Spinal cord (tissue), 10 donors: ENCODE measurements at places on chromosomes 11 and 22. TPM values are rescaled to one million over a fixed set of nuclear protein-coding genes. Genes with fewer than 3 reads are reported as not detected.

The KIRREL3 gene
- 10.0 TPM for total RNA-seq

The TMEM151A gene
- 8.0 TPM for total RNA-seq

DNA sequence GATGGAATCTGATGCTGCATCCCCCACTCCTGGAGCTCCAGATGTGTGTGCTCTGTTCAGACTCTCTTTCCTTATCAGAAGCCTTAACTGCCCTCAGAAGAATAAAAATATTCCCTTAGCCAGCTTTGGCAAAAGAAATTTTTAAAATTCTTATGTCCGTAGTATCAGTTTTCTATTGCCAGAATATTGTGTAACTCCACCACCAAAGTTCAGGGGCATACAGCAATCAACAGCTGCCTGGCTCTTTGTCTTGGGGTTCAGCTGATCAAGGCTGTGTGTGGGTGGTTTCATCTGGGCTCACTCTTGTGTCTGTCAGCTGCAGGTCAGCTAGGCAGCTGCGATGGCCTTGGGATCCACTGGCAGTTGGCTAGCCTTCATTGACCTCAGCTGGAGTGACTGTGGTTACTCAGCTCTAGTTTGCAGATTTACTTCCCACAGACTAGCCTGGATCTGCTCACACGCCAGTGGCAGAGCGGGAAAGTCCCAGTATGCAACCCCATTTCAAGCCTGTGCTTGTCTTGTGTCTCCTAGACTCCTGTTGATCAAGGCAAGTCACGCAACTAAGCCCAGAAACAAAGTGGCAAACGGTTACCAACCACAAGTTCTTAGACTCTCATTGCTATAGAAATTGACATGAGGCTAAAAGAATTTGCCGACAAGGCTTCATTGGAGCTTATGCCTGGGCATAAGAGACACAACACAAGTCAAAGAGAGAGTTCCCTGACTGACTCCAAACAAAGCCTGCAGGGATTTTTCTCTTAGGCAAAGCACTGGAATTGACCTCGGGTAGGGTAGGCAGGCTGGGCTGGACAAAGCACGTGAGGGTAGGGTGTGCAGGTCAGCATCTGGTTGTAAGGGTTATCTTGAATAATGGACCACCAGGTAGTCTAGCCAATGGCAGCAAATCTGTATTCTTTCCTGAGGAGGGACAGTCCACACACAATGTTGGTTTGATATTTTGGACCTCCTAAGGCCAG lies 7.5 kb downstream of the TMEM138 start:
- DNase-seq, result no peak

DNA sequence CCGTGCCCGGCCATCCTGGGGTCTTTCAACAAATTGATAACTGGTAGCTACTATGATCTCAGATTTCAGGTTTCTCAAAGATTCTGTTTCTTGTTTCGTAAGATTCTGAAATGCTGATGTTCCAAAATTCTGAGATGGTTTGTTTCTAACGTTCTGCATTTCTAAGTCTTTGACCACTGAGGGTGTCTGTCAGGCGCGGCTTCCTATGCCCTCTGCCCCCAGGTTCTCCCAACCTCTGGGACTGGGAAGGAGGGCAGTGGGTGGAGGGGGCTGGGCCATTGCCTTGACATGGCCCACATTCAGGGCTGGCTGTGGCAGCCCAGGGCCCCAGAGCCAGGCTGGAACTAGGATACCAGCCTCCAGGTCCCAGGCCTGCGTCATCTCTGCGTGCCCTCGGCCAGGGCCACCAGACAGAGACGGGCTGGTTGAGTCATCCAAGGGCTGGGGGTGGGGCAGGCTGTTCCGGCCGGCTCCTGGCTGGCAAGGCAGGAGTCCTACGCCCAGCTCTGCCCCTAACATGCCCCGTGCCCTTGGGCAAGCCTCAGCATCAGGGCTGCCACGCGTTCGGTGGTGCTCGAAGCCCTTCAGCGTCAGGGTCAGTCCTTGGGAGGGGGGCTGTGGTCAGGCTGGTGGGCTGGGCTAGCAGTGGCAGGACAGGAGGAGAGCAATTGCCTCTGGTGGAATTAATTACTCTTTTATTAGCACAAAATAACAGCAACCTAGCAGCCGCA lies 5.2 kb downstream of the TMEM134 start:
- DNase-seq, result no peak

The CBX7 gene
- total RNA-seq, result 8.5 TPM

The NLRP6 gene
- not detected for total RNA-seq

GRCh38 chr22:27213766-27214581 lies 556.6 kb downstream of the MIAT start:
- DNase-seq, result no peak

- no peak for DNase-seq
These were observed 53.7 kb upstream of the MTMR2 start for GRCh38 chr11:95977534-95978174.

The IL18 gene
- total RNA-seq, result 18.2 TPM

The SLC22A25 gene
- not detected for total RNA-seq

- DNase-seq, result no peak
These were observed 102.1 kb upstream of the BID start for GRCh38 chr22:17876306-17876831.

GRCh38 chr11:110763249-110764011 lies 51.2 kb upstream of the ARHGAP20 start:
- no peak for DNase-seq
